CD4-positive, alpha-beta T cell treated with Interleukin-21 for 1 hour (primary cell): ENCODE measurements at places on chromosomes 12 and 14.

DNA sequence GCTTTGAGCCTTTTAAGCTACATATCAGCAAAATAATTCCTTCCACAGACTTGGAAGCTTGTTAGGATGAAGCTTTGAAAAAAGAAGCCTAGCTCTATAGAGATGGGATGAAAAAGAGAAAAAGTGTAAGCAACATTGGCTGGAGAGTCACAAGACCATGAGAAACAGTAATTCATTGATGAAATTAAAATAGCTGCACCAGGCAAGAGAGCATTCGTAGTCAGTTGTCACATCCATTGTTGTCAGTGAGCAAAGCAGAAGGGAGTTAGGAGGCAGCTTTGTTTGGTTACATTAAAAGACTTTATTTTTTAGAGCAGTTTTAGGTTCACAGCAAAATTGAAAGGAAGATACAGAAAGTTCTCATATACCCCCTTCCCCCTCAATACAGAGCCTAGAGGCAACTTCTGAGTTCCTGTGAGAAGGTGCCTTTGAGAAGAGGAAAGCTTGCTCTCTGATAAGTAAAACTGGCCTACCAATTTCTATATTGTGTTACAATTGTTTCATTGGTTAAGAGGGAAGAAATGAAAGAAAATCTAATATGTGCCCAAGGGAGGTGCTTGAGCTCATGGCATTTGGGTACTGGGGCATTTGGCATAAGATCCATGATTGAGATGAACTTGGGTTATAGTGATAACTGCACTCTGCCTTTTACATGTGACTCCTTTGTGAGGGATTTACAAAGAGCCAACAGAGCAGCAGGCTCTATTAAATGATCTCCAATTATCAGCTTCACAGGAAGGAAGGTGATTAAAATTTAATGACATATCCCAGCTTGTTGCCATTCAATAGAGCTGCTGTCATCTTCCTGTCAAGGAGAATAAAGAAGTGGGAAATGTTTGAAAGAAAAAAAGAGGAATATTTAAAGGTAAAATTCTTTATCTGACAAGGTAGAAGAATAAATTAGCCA is 361.3 kb upstream of the TMTC1 start:
- no peak for DNase-seq

DNA sequence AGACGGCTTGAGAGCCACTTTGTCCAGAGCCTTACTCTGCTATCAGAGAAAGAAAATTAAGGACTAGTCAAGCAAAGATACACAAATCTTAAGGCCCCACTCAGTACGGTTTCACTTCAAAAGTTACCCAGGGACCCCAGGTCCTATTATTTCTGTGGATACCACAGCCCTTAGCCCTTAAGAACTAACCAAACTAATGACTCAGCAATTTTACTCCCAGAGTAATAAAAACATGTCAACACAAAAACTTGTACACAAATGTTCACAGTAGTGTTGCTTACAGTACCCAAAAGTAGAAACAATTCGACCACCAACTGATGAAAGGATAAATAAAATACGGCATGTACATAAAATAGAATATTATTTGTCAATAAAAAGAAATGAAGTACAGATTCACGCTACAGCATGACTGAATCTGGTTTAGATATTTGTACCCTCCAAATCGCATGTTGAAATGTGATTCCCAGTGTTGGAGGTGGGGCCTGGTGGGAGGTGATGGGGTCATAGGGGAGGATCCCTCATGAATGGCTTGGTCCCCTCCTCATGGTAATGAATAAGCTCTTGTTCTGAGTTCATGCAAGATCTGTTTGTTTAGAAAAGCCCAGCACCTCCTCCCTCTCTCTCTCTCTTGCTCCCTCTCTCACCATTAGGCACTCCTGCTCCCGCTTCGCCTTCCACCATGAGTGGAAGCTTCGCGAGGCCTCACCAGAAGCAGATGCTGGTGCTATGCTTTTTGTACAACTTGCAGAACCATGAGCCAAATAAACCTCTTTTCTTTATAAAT is 30.5 kb downstream of the AREL1 start:
- no peak for DNase-seq

DNA sequence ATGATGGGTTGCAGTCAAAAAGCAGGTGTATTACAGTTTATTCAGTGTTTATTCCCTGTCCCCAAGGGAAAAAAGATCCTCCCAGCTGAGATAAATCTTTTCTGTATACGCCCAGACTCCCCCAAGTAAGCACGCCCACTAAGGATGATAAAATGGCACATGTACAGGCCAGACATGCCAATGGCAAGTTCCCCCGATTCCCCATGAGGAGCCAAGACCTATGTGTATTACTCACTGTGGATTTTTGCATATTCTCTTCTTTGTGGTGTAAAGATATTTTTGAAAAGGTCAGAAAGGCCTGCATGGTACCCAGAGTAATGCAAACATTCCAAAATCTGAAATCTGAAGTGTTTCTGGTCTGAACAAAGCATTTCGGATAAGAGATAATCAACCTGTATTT is 22.2 kb downstream of the NR2C1 start:
- DNase-seq, result no peak

DNA sequence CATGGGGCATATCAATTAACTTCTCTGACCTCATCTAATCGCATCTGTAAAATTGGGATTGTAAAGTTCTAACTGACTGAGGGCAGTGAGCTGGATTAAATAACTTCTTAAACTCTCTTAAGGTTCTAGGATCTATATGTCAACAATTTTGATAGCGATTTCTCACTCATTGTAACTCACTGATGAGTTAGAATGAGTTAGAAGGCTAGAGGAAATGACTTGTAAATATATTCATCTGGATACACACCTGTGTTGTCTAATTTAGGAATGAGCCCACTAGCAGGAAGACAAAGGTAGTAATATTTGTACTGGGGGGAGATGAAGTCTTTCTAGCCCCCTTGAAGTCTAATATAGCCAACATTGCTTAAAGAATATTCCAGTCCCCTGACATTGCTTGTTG is 46.3 kb upstream of the CERS5 start:
- no peak for DNase-seq

- no peak for DNase-seq
Measured at GRCh38 chr12:14885718-14886221, at the start of gene MGP. MGP (minus strand) TSS chr12:14885854; CDS start chr12:14885791, 63 bp downstream.

GRCh38 chr12:115160271-115161128 is 476.5 kb upstream of the TBX3 start:
- DNase-seq, result no peak

- DNase-seq, result no peak
Measured at GRCh38 chr12:113659416-113659815, 187.7 kb upstream of the LHX5 start.

DNA sequence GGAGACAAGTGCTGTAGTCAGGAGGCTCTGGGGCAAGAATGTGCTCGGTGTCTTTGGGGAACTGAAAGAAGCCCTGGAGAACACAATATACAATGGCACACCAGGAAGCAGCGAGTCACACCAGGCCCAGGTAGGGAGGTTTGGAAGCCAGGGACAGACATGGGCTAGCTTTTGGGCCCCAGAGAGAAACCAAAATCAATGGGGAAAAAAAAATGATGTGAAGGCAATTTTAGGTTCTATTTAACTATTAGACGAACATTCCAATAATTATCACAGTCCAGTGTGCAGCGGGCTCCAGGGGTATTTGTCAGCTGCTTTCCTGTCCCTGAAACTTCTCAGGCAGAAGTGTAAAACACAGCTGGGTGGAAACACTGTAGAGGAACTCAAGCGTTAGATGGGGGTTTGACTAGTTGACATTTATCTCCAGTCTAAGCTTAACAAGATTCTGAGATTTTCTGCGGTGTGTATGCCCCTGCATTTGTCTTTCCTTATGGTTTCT is 21.8 kb upstream of the EGLN3 start:
- no peak for DNase-seq

DNA sequence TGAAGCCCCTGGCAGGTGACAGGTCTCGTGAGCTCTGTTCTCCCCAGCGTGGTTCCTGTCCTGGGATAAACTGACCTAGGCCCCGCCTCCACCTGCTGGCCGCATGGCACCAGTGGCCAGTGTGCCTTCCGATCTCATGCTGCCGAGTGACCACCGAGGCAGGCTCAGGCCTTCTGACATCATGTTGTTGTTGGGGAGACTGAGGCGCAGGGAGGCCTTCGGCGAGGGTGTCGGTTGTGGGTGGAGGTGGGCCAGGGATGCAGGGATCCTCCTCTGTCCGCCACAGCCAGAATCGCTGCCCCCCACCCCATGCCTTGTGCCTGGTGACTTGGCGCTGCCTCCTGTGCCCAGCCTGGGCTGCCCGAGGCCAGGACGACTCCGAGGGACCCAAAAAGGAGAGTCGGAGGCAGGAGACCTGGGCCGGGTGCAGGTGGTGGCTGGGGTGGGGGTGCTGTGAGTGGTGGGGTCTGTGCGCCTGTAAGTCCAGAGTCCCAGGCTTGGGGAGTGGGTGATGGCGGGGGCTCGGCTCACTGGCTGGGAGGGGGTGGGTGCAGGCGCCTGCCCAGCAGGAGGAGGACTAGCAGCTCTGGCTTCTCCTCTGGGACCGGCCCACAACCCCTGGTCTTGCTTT is 24.3 kb downstream of the ASPG start:
- DNase-seq, result no peak
